Stimulated activated CD4-positive, alpha-beta T cell treated with anti-CD3 and anti-CD28 coated beads, Interleukin-15, amount 100 ng/mL, for 48 hours (primary cell): ENCODE measurements at places on chromosomes 6 and 20.

GRCh38 chr6:89536231-89536630, 102.3 kb downstream of the LYRM2 start:
- no peak for DNase-seq

DNA sequence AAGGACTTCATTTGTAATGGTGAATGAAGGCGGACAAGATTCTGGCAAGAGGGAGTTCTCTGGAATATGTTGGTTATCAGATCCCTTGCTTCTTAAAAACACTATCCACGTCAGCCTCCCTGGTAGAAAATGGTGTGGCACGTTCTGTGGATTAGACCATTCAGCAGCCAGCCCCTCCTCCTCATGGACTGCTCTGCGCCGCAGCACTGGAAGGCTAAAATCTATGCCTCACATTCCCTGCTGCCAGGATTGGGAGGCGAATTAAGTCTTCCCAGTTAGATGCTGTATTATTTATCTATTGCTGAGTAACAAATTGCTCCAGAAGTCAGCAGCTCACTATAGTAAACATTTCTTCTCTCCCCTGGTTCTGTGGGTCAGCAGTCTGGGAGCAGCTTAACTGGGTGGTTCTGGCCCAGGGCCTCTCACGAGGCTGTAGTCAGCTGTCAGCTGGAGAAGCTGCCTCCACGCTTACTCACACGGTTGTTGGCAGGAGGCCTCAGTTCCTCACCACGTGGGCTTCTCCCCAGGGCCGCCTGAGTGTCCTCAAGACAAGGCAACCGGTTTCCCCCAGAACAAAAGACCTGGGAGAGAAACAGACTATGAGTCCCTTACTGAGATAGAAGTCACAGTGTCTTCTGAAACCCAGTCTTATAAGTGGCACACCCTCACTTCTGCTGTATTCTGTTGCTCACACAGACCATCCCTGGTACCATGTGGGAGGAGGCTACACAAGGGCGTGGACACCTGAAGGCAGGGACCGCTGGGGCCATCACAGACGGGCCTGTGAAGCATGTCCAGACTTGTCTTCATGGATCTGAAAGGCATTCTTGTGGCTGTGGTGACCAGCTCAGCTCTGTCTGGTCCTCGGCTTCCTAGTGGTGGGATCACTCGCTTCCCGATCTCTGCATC, 101.0 kb downstream of the NRN1 start:
- no peak for DNase-seq

DNA sequence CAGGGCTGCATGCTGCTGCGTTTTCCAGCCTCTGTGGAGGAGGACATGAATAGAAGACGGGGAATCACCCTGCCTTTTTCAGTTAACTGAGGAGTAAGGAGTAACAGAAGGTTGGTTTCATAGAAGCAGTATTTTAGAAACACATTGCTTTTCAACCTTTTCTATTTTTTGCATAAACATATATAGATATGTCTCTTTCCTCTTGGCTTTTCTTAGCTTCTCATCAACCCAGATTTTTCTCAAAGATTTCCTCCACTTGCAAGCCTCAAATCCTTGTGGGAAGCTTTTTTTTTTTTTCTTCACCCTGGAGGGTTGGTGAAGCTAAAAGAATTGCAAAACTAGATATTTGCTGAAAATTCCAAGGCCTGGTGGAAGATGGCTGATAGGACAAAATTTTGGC, 6.0 kb downstream of the SLC24A3 start:
- no peak for DNase-seq

DNA sequence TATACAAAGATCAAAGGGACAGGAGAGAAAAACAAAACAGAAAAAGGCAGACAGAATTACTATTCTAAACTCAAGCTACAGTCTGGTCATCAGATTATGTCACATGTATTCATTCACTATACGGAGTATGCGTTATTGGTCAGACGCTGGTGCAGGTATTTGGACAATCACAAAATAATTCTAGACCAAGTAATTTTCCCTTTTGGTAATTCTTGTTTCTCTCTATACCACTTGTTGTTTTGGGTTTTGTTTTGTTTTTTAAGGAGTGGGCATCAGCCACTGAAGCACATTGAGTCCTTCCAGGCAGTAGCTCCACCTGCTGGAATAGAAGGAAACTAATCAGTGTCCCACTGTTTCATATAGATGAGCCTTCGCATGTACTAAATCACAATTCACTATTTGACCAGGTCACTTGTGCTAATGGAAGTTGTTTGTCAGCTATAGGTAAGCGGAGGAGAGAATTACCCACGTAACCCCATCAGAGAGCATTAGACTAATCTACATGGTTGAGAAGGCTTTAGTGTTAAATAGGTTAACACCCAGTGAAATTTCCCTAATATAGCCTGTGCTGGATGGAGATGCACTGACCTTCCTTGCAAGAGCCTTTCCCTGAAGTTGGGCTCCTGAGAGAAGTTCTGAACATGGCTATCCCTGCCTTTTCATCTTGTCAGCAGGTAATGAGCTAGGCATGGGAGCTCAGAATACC, 77.9 kb downstream of the TNFAIP3 start:
- no peak for DNase-seq

- DNase-seq, result no peak
These were observed 325.2 kb downstream of the NRN1 start for GRCh38 chr6:5681480-5681879.

GRCh38 chr6:169188051-169188470, 65.6 kb downstream of the THBS2 start:
- no peak for DNase-seq

DNA sequence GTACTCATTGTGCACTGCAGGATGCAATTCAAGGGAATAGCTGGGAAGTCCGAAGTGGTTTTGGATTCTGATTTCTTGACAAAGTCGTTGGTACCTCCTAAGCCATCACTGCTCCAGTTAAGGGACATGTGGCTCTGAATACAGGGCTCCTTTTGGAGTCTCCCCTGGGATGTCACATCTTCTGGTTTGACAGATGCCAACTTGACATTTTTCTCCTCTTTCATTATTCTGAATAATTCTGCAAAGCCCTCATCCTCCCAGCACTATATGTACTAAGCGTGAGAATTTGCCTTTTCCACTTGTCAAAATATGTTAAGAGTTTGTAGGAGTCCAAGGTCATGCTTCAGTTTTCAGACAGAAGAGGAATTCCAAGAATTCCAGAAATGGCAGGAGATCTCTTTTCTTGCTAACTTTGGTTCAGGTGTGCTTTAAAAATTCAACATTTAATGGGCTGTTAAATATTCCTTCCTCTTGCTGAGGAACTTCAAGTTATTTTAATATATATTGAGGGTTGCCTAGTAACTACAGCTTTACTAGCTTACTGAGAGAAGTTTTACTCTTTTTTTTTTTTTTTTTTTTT, 38.7 kb downstream of the DOK5 start:
- no peak for DNase-seq

GRCh38 chr6:73362869-73363536, 545 bp downstream of the KHDC3L start:
- DNase-seq, result no peak

- DNase-seq, result no peak
These were observed 333 bp upstream of the SMIM13 start for GRCh38 chr6:11093376-11093625.

GRCh38 chr6:128062882-128063603, 162.2 kb upstream of the THEMIS start:
- DNase-seq, result no peak

DNA sequence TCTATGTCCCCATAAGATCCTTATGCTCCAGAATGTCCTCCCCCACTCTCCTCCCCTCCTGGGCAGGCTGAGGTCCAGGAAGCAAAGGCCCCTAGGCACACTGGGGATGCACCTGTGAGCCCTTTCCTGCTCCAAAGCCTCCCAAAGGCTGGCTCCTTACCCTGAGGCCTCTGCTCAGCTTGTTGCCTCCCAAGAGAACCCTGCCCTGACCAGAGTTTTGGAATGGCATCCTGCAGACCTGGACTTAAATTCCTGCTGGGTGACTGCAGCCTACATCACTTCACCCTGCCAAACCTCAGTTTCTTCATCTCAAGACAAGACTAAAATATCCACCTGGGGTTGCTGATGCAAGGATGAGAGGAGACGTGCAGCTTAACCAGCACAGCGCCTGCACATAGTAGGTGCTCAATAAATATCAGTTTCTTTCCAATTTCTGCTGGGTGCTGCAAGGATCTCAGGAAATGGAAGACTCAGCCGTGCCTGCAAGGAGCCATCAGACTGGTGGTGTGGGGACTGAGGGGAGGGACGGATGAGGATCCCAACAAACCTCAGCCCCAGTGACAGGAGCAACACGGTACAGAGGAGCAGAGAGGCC, 2.1 kb upstream of the LBP start:
- DNase-seq, result no peak

DNA sequence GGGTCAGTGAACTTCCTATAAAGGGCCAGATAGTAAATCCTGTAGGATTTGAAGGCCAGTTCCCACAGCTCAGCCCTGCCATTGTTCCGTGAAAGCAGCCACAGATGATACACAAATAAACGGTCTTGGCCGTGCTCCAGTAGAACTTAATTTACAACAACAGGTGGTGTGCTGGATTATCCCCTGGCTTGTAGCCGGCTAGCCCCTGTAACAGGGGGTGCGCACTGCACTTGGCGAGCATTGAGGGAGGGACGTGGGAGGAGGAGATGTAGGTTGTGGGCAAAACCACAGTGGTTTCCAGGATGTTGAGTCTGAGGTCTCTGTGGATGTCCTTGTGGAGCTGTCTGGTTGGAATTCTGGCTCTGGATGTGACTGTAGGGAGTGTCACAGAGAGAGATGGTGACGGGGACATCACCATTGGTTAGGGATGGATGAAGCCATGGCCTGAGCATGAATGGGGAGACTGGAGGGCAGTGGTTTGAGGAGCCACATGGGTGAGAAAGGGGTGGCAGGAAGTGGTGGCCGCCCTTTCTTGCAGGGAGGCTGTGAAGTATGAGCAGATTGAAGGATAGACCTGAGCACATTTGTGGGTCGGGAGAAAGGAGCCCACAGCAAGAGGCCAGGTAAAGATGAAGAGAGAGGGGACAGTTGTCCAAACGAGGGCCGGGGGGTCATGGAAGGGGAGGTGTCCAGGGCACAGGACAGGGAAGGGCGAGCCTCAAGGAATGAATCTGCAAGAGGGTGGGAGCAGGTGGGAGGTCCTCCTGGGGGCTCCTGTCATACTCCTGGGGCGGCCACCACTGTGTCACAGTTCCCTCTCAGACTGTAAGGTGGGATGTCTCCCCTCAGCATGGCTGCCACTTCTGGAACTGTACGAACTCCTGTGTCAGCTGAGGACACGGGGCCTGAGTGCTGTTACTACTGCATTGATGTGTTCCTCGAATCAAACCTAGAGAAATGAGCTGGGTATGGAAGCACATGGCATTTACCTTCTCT, 53.6 kb downstream of the CDH26 start:
- DNase-seq, result no peak

- DNase-seq, result no peak
These were observed 45.3 kb downstream of the SLC52A3 start for GRCh38 chr20:722822-723644.

GRCh38 chr6:119148098-119148824, 69.8 kb upstream of the FAM184A start:
- no peak for DNase-seq
